HCEC 1CT (cell line): ENCODE measurements at places on chromosomes 1 and 21.

- DNase-seq, result no peak
Observed at GRCh38 chr21:26946744-26947446, 20.0 kb downstream of the ADAMTS5 start.

DNA sequence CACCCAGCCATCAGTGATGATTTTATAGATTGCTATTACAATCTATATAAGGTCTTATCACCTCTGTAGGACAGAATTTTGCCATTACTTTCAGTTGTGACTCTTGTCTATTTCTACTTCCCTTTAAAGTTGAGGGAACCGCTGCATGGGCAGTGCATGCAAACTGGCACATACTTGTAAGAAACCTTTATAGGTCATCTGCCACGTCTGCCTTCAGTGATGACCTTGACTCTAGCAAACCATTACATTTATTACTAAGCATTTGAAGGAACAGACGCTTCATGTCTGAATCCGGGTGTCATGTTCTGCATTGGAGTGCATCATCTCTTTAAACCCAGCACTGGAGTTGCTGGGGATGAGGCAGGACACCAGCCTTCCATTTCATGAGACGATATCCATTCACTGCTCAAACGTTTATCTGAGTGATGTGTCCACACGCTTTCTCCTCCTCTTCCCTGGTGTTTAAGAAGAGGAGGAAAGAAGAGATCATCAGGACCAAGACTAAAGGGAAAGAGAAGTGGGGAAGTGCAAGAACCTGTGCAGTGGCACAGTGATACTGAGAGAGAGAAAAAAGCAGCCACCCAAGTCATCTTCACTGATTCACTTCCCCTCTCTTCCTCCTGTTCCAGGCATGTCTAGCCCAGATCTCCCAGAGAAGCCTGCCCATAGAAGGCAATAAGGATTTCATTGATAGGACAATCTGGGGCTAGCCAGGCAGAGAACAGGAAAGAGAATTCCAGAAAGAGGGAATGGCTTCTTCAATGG is 14.1 kb downstream of the CCSAP start:
- no peak for DNase-seq

DNA sequence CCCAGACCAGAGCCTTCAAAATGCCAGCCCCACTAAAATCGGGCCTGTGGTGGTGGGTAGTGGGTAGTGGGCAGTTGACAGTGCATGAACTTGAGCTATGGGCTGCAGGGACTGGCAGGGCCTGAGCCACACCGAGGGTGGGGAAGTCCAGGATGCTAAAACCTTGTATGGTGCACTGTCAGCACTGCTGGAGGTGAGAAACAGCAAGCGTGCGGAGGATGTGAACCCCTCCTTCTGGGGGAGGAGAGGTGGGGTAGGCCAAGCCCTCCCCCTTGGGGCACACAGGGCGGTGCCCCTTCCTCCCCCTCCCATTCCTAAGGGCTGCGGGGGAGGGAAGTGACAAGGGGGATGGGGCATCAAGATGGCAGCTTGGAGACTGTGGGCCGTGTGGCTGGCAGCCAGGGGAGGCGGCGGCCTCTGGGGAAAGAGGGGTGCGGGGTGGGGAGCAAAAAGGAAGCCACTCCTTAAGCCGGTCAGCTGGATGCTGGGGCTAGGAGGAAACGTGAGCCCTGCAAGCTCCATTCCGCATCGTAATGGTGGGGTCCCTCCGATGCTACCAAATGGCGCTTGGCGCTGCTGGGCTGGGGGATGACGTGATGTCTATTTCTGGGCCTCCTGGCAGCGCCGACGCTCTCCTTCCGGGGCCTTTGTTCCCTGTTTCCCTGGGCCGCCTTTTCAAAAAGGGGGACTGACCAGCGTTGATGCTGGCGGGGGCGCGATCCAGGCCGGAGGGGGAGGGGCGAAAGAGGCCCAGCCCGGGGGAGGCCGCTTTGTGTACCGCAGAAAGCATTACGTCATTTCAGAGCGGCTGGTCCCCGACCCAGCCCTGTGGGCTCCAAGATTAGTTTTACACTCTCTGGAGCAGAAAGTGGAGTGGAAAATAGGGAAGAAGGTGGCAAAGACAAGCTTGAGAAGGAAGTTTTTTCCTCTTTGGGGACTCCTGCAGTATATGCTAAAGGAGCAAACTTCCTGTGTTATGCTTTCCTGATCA is 809 bp downstream of the SYT11 start:
- DNase-seq, result peak; percentile 58

GRCh38 chr1:63664742-63665141 is 71.5 kb downstream of the PGM1 start:
- no peak for DNase-seq

DNA sequence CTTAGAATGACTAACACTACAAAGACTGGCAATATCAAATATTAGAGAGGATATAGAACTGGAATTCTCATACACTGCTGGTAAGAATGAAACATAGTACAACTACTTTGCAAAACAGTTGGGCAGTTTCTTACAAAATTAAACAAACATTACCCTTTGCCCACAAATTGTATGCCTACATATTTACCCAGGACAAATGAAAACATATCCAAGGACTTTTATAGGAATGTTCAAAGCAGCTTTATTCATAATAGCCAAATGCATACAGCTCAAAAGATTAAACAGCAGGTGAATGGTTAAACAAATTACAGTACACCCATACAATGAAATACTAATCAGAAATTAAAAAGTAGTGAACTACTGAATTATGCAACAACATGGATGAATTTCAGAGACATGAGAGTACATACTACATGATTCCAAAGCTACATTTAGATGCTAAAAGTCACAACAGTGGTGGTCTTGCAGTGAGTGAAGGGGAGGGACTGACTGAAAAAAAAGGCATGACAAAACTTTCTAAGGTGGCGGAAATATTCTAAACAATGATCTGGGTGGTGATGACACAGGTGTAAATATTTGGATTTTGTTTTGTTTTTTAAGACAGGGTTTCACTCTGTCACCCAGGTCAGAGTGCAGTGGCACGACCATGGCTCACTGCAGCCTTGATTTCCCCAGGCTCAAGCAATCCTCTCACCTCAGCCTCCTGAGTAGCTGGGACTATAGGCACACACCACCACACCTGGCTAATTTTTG is 40.4 kb downstream of the LYST start:
- DNase-seq, result no peak

- peak; percentile 24 for DNase-seq
Observed at GRCh38 chr1:240712014-240712731, 100.2 kb upstream of the GREM2 start.

DNA sequence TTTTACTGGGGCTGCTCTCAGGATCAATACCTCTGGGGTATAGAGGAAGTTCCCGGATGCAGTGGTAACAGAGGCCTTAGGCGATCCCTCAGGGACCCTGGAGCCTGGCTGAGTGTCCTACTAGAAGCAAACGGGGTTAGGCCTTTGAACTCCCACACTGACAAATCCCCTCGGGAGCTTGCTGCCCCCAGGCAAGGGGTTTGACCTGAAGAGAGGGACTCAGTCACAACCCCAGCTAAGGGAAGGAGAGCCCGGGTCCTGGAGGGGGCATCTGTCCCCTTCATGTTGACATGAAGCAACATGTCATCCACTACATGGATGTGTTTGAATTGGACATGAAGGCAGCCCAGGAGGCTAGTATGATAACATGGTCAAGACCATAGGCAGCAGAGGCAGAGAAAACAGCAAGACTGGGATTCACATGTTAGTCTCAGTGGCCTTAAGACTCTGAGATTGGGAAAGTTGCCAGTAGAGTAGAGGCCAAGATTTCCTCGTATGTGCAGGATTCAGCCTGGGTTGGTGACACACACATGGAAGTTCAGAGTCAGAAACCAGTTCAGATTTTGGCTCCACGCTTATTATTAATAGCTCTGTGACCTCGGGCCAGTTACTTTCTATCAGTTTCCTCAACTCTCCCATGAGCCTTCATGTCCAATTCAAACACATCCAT is 101.5 kb downstream of the KCNN3 start:
- DNase-seq, result no peak
